ENCODE measurements at places on chromosomes 7 and 10. TPM values are rescaled to one million over a fixed set of nuclear protein-coding genes. Genes with fewer than 3 reads are reported as not detected.

GHRHR gene
- total RNA-seq: 2.7 TPM

IFIT1B gene
- total RNA-seq: 6.7 TPM

DNA sequence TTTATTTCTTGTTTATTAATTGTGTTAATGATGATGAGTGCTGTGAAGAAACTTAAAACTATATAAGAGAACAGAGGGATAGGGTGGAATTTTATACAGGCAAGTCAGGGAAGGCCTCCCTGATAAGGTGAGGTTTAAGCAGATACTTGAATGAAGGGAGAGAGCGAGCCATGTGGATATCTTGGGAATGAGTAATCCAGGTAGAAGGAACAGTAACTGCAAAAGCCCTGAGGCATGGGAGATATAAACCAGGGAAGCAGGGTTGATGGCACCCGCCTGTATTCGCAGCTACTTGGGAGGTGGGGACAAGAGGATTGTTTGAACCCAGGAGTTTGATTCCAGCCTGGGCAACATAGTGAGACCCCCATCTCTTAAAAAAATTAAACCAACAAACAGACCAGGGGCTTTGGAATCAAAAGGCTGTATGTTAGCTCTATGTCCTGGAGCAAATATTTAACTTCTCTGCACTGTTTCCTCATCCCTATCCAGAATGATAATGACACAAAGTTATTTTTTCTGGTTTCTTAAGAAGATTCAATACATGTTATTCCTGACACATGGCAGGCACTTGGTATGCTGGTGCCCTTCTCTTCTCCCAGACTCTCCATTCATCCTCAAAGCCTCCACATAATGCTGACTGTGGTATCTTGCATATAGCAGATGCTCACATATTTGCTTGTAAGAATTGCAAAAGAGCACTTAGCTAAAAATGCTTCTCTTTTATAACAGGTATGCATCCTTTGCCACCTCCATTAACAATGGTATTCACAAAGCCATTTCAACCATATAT is 169.3 kb downstream of the CHN2 start:
- no peak overlapping the region for H3K27ac ChIP-seq
- no peak for DNase-seq
- no peaks in the 10 kb centered on the region for H3K36me3 ChIP-seq
- H3K4me3 ChIP-seq: no peak overlapping the region
- no peaks in the 10 kb centered on the region for H3K4me1 ChIP-seq
- H3K27me3 ChIP-seq: no peaks in the 10 kb centered on the region

GRCh38 chr7:35026150-35026549 is 11.1 kb downstream of the DPY19L1 start:
- no peak for DNase-seq
- no peak overlapping the region for H3K4me3 ChIP-seq
- no peaks in the 10 kb centered on the region for H3K4me1 ChIP-seq
- no peaks in the 10 kb centered on the region for H3K27me3 ChIP-seq
- H3K27ac ChIP-seq: no peak overlapping the region

DNA sequence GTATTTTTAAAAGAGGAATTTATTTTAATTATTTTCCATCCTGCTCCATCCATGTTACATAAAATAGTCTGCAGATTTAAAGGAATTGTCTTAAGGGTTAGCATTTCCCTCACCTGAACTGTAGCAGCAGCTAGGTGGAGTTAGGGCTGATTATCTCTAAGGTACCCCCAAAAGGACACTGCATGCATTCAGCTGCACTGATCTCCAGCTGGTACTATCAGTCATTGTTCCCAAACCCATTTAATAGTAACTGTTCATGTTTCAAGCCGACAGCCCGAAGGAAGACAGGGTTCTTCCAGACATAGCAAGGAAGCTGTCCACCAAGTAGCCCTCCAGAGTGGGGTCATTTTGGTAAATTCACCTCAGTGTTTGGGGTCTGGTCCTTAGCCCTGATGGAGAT is 48.7 kb downstream of the FAM171A1 start:
- DNase-seq: no peak
- no peak overlapping the region for H3K4me3 ChIP-seq
- H3K36me3 ChIP-seq: no peaks in the 10 kb centered on the region
- H3K4me1 ChIP-seq: peaks cover 7% of the 10 kb centered on the region

Measured in spinal cord (tissue), 10 donors.